NCI-H69 (cell line): ENCODE measurements at places on chromosomes 13 and 19.

DNA sequence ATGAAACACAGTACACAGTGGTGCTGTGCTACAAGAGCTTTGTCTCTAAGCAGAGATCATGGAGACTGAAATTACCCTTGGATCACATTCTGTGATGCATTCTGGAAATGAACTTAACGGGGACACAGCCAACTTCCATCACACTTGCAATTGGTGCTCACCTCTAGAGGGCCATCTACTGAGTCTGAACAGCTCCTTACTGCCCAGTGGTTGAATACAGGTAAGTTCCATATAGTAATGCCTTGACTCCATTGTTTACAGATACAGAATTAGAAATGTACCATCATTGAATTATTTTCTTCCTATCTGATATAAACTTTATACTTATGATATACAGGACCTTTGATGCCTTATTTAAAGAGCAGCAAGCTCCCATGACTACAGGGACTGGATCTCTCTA lies 686.4 kb downstream of the PCDH9 start:
- DNase-seq: peak; percentile 64

- DNase-seq: no peak
These were observed 11.5 kb downstream of the PODNL1 start for GRCh38 chr19:13926715-13927114.

DNA sequence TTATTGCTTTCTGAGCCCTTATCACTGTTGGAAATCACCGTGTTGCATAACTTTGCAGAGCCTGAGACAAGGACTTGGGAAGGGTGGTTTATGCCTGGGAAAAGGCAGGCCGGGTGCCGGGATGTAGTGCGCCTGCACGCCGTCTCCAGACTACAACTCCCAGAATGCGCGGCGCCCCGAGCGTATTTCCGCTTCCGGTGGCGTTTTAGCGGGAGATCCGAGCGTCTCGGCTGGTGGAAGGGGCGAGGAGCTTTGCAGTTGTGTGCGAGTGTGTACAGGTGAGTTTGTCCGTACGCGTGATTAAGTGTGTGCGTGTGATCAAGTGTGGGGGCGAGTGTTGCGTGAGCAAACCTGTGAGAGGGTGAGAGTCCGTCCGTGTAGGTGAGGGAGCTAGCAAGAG lies 75.4 kb downstream of the PEG3 start:
- DNase-seq: no peak

GRCh38 chr19:10230861-10231611 lies at the start of gene S1PR2:
Gene S1PR2, minus strand, starts transcription at chr19:10231331. Its CDS starts 6,426 bp downstream, at chr19:10224905.
- peak; percentile 79 for DNase-seq

- DNase-seq: peak; percentile 41
These were observed 97.3 kb upstream of the MCF2L start for GRCh38 chr13:112871742-112872141.
